Muscle of arm (tissue), 14 donors: ENCODE measurements at places on chromosomes 5 and 9. TPM values are rescaled to one million over a fixed set of nuclear protein-coding genes. Genes with fewer than 3 reads are reported as not detected.

S100Z gene
- polyA plus RNA-seq = 0.12 TPM

QRFP gene
- not detected for polyA plus RNA-seq

PTGES2 gene
- polyA plus RNA-seq = 33.8 TPM

DNM1 gene
- polyA plus RNA-seq = 190 TPM

DMRT2 gene
- polyA plus RNA-seq = 35.7 TPM

- DNase-seq = no peak
Measured at GRCh38 chr5:132423438-132423898, 54.0 kb downstream of the SLC22A5 start.

- DNase-seq = no peak
Measured at GRCh38 chr5:17196697-17197096, 20.7 kb upstream of the BASP1 start.

- DNase-seq = no peak
Measured at GRCh38 chr9:127087836-127088235, 34.6 kb downstream of the ANGPTL2 start.

- DNase-seq = no peak
Measured at GRCh38 chr5:436641-436975, 6.4 kb upstream of the EXOC3 start.

DNA sequence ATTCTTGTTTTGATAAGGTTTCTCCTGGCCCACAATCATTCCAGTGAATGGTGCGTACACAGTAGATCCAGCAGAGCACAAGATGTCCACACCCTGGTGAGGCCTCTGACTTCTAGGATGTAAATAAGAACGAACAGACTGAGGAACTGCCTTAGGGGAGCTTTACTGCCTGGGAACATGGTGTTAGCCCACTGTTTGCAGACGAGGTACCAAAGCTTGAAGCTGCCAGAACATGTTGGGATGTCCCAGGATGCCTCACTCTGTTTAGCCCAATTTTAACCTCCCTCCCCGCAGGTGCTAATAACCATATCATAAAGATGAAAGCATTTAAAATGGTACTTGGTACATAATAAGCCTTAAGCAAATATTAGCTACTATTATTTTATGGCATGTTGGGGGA lies 3.5 kb downstream of the LECT2 start:
- DNase-seq = no peak

DNA sequence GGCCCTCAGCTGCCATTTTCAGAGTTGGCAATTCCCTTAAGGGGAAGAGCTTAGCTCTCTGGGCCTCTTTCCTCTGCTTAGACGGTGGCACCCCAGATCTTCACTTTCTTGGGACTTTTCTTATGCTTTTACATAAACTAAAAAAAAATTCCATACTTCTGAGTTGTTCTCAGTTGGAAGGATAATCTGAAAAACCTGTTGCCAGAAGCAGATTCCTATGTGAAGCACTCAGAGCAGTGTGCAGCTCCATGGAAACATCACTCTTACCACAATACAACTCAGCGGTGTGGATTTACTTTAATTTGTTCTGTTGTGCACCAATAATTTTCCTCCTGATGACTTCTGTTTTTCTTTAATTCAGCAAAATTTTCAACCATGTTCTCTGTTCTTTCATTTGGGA lies 44.1 kb upstream of the MROH2B start:
- peak; percentile 7 for DNase-seq

DNA sequence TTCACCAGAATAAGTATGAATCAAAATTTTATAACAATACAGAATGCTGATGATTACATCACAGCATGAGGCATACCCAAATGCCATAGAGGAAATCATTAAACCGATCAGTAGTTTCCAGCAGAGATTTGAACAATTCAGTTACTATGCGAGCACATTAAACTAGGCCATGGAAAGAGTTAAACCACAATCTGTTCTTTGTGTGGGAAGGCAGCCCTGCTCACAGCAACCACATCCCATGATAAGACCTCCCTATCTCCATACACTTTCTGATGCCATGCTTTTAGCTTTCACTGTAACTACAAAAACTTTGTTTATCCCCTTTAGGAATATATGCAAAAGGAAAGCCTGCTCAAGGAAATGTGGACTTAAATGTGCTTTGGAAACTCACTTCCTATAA lies 4.5 kb downstream of the NFIB start:
- peak; percentile 69 for DNase-seq

GRCh38 chr5:111004291-111004690 lies 67.2 kb upstream of the TSLP start:
- DNase-seq = no peak
